CD14-positive monocyte (primary cell): ENCODE measurements at places on chromosomes 7 and 10.

- DNase-seq: no peak
These were observed 67.5 kb downstream of the NT5C2 start for GRCh38 chr10:103125323-103126267.

- no peak for DNase-seq
These were observed 46.4 kb upstream of the ZNF746 start for GRCh38 chr7:149544028-149544427.

- DNase-seq: no peak
These were observed 71.5 kb downstream of the ZMIZ1 start for GRCh38 chr10:79140085-79140793.

DNA sequence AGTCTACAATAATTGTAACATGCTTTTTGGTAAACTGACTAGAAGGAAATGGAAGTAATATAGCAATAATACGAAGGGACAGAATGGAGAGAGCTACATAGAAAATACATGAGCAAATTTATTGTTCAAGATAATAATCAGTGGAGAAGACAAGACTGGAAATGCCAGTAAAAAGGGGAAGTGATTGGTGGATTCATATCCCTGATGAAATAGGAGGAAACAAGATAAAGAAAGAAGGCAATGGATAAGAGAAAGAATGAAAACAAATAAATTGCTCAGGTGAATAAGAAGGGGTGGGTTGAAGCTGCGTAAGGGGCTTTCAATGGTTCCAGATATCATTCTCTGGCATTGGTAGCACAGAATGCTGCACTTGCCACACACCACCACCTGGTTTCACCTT, 135.9 kb downstream of the LRRN3 start:
- DNase-seq: no peak

- no peak for DNase-seq
These were observed 150.6 kb upstream of the TMEM72 start for GRCh38 chr10:44760513-44760912.

- no peak for DNase-seq
These were observed 41.3 kb upstream of the KMT2C start for GRCh38 chr7:152477079-152477478.

- no peak for DNase-seq
These were observed 499.1 kb upstream of the NRP1 start for GRCh38 chr10:33833566-33833965.

- no peak for DNase-seq
These were observed 121.5 kb upstream of the LAMB4 start for GRCh38 chr7:108251700-108252099.

- no peak for DNase-seq
These were observed 254.7 kb upstream of the MKI67 start for GRCh38 chr10:128380946-128381345.

DNA sequence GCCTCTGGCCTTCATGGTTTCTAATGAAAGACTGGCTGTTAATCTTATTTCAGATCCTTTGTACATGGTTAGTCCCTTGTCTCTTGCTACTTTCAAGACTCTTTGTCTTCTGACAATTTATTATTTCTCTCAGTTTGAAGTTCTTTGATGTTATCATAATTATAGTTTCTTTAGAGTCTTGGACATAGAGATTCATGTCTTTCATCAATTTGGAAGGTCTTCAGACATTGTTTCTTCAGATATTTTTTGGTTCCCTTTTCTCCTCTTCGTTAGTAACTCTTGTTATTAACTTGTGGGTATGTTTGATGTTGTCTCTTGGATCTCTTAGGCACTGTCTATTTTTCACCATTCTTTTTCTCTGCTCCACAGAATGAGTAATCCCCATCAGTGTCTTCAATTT, 8.7 kb downstream of the ZNF37A start:
- no peak for DNase-seq

- no peak for DNase-seq
These were observed 63.9 kb upstream of the CHST15 start for GRCh38 chr10:124157271-124157681.

- no peak for DNase-seq
These were observed 102.4 kb downstream of the CFTR start for GRCh38 chr7:117582219-117582704.

DNA sequence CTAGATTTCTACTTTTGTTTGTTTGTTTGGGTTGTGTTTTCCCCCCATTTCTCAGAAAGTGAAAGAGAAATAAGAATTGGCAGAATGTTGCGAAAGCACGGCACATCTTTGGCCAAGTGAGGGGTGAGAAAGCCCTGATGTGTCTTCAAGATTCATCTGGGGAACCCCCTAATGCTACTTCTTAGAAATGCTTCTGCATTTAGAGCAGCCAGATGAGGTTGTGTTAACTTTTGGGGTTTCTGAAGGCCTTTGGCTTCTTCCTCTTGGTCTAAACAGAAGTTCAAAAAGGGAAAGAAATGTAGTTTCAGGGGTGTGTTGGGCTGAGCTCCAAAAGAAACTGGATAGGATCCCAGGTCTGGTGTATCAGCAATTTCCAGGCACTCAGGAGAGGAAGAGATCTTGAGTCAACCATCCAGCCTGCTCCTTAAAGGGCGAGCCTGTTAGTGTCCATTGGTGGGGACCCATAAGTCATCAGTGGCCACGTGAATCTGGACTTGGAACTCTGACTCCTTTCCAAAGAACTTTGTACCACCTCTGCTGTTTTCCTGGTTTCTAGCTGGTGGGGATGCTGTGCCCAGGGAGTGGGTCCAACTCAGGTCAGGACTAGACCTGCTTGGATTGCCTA, 6.5 kb downstream of the DUSP5 start:
- DNase-seq: peak; percentile 98

DNA sequence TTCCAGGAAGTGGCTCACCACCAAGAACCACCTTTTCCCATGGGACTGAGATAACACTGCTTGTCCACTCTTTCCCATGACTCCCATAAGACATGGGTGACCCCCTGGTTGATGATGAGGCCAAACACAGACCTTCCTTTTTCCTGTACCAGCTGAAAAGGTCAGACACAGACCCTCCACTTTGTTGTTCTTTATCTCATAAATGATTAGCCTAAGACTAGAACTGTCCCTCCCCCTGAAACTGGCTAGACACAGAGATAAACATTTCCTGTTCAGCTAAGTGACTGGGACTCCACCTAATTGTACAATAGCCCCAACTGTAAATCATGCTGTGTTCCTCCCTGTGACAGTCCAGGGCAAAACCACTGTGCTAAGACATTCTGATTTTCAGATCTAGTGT, 8.2 kb upstream of the NRG3 start:
- DNase-seq: no peak

DNA sequence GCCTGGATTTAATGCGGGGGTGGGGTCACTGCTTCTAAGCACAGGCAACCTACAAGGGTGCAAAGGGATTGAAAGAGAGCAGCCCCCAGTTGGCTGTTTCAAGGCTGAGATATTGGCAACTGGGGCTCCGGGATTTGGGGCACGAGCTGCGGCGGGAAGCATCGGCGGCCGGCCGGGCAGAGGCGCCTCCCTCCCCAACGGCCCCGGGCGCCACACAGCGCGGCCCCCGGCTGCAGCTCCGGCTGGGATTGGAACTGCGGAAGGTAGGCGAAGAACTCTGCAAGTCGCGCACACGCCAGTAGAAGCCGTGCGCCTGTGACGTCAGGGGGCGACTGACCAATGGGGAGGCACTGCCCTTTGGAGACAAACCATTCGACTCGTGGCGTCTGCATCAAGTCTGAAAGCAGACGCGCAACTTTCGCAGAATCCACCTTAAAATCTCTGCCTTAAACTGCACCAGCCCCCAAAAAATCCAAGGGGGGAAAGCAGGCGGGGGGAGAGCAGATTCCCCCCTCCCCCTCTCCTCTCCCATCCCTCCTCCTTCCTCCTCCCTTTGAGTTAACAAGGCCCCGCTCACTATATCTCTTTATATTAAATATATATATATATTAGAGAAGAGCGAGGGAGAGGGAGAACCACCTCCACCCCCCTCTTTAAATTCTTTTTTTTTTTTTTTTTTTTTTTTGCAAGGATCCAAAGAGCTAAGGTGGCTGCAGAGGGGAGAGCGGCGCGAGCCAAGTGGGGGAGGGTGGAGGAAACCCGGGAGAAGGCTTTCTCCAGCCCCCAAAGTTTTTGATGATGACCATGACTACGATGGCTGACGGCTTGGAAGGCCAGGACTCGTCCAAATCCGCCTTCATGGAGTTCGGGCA, at the start of gene DLX6:
Gene DLX6, plus strand, starts transcription at position 371 of the 872 bp plus-strand sequence. Its CDS starts 425 bp downstream, at position 796.
- DNase-seq: no peak

DNA sequence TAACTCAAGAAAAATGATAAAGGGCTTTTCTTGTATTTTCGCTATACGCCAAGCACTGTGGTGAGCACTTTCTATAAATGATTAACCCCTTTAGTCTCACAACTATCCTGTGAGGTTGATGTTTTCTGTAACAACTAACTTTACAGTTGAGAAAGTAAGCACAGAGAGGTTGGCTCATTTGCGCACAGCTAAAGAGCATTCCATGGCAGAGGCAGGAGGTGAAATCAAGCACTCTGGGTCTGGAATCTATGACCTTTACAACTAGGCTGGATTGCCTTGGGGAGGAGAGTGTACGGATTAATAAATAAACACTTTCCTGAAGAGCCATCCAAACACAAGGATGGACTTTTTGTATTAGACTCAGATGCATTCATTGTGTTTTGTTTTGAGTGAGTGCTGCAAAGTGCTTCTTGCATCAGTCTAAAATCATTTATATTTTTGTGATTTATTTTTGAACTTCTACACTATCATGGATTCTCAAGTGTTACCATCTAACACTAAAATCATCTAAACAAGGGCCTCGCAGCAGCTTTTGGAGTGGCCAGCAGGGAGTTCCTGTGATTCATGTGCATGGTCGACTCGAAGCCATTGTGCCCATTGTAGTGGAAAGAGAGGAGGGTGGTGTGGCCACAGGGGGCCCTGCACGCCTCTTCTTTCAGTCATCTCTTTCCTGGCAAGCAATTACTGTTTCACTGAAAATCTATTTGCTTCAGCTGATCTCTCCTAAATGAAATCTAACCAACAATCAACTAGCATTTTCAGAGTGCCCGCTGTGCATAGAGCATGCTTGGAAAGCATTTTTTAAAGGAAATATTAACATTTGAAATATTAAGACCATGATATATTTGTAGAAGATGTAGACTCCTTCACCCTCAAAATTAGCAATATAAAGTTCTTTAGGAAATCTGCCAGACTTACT, 633.4 kb upstream of the COBL start:
- no peak for DNase-seq

GRCh38 chr7:91293840-91294239, 29.6 kb downstream of the FZD1 start:
- no peak for DNase-seq

DNA sequence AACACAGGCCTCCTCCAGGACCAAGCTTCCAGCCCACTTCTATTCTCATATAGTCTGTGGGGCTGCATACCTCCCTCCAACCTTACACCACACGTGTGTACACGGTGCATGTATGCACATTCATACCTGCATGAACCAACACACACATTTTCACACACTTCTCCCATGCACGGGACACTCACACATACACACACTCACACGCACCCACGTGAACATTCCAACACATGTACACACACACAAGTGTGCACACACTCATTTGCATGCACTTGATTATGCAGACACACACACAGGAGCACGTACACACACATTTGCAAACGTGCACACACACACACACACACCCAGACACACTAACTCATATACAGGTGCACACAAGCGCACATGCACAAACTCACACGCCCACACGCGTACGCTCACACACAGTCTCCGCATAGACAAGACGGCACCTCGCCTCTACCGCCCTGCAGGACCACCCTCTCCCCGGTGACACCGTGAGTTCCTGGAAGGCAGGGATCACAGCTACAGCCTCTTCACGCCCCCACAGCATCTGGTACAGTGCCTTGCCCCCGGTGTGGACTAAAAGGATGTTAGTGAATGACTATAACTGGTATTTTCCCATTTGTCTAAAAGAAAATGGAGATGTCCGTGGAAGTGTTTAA, 263.8 kb downstream of the PTPRN2 start:
- no peak for DNase-seq

GRCh38 chr10:124303662-124304418, 114.9 kb downstream of the OAT start:
- DNase-seq: no peak

- no peak for DNase-seq
These were observed 26.6 kb downstream of the LCOR start for GRCh38 chr10:96858706-96859050.

DNA sequence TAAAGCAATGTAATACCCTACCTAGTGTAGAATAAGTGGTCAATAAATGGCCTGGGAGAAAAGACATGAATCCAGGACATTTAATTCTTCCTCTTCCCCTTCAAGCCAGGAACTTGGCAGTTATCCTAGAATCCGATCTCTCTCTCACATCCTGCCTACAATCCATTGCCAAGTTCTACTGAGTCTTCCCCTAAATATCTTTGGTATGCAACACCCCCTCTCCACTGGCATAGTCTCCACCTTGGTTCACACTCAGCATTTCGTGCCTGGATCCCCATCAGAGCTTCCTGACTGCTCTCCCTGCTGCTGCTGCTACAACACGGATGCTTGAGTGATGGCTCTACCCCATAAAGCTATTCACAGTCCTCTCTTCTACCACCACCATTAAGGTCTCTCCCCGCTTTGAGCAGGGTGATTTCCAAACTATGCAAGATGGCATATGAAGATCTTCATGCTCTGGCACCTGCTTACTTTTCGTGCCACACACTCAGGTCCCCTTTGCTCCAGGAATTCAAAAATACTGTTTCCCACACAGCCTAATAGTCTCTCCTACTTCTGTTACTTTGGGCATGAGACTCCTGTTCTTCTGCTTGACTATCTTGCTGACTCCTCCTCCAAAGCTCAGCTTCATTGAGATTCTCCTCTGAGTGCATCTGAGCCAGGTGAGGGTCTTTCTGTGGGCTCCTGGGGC, 4.8 kb downstream of the ANK3 start:
- no peak for DNase-seq

DNA sequence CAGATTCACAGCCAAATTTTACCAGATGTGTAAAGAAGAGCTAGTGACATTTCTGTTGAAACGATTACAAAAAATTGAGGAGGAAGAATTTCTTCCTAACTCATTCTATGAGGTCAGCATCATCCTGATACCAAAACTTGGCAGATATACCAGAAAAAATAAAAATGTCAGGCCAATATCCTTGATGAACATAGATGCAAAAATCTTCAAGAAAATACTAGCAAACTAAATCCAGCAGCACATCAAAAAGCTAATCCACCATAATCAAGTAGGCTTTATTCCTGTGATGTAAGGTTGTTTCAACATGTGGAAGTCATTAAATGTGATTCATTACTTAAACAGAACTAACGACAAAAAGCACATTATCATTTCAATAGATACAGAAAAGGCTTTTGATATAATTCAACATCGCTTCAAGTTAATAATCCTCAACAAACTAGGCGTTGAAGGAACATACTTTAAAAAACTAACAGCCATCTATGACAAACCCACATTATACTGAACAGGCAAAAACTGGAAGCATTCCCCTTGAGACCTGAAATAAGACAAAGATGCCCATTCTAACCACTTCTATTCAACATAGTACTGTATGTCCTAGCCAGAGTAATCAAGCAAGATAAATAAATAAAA, 807.7 kb upstream of the ZWINT start:
- no peak for DNase-seq

DNA sequence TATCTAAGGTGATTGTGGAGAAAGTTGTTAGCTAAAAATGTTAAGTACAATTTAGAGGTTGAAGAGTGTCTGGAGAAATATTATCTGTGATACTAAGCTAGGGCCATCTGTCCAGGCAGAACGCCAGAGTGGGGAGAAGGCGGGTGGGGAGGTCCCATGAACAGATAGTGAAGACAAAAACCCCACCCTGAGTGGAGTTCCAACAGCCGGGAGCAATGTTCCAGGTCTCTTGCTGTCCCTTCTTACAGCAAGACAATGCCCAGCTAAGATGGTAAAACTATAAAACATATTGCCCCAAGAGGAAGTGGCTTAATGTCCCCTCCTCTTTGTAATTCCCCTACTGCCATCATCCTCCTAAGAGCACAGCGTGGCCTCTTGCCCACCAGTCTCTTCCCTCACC, 10.4 kb upstream of the IL15RA start:
- no peak for DNase-seq
